Omental fat pad (tissue), 4 donors: ENCODE measurements at places on chromosomes 7 and 10. TPM values are rescaled to one million over a fixed set of nuclear protein-coding genes. Genes with fewer than 3 reads are reported as not detected.

DNA sequence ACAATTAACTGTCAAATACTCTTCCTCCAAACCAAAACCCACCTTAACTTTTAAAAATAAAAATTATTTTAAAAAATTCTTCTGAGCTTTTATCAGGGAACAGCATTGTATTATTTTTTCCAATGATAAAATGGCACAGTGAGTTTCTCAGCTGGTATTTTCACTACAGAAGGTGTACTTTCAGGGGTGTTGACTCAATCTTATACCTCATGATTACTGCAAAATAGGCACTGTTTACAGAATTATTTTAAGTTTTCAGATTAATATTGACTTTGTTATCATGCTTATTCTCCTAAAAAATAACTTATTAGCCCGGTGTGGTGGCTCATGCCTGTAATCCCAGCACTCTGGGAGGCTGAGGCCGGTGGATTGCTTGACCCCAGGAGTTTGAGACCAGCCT, 24.3 kb downstream of the RHEB start:
- DNase-seq, result no peak

- DNase-seq, result no peak
Measured at GRCh38 chr10:110989016-110989415, 69.6 kb downstream of the SHOC2 start.

- no peak for DNase-seq
Measured at GRCh38 chr7:42192066-42192465, 44.9 kb downstream of the GLI3 start.

The TMEM60 gene
- total RNA-seq, result 16.3 TPM

- DNase-seq, result no peak
Measured at GRCh38 chr10:116270126-116270770, 2.8 kb downstream of the GFRA1 start.

DNA sequence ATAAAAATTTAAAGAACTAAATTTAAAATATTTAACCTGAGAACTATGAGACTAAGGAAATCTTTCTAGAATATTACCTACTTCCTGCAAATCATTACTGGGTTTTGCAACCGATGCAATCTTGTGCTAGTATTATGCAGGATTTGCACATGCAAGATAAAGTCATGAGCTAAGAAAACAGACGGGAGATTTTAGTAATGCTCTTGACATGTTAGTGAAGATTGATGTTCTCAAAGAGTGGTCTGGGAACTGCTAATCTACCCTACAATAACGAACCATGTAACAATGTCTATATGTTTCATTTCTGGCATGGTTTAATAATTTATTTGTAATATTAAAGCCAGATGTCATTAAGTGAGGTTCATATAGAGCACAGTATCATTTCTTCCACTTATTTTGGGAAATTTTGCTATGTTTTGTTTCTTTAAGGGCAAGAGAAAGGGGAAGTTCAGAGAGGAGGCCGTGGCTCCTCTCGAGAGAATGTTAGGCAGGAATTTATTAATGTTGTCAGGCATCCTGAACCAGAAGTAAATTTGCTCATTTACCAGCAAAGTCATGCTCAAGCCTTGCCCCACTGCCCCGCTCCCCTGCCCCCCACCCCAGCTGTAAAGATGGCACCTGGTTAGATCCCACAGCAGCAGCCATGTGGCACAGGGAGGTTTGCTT, 22.8 kb downstream of the LRRC17 start:
- DNase-seq, result no peak

DNA sequence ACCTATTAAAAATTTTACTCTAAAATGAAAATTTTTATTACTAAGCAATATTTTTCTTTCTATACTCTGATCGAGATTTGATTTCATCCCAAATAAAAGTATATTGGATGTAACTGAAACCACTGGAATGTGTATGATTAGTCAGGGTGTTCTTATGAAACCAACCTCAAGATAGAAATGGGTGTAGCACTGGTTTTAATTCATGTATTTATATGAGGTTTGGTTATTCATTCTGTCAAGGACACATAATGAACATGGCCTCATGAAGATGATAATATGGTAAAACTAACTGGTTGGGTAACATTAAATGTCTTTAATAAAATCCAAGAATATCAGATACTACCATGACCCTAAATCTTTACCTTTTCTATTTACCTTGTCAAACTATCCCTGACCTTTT, 197.7 kb downstream of the SEMA3A start:
- no peak for DNase-seq

DNA sequence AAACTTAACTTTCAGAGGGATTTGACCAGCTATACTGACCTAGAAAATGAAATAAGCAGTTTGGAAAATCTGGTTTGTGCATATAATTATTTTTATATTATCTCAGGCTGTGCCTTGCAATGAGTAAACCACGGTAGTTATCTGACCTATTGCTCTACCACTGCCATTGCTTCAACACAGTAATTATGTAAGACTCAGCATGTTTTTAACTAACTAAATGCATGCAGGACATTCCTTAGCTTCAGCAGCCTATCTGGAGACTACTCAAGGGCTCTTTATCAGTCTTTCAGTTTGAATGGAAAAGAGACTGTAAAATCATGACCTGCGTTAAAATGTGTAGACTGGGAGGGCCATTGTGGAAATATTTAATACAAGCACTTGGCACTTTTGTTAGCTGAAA, 22.5 kb downstream of the CHN2 start:
- DNase-seq, result no peak

DNA sequence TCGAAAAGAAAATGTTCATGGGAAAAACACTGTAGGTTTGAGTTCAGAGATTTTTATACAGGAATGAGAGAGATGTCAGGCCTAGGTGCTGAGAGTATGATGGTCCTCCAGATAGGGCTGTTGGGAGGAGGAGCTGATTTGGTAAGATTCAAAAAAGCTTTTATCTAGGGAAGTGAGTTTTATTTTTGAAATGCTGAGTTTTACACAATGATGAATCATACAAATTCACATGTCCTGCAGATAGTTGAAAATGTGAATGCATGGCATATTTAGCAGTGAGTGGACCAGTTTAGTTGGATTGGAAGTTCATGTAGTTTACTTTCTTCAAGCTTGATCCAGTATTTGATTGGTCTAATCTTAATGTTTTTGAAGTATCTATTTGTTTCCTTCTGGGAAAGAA, 154.8 kb downstream of the LRRC4 start:
- DNase-seq, result no peak
